Forelimb muscle (tissue), 1 donor: ENCODE measurements at places on chromosomes 6 and 20. TPM values are rescaled to one million over a fixed set of nuclear protein-coding genes. Genes with fewer than 3 reads are reported as not detected.

MLN gene
- polyA plus RNA-seq, result not detected

PNPLA1 gene
- polyA plus RNA-seq, result 0.06 TPM

OPRL1 gene
- 1.1 TPM for polyA plus RNA-seq

TBXT gene
- not detected for polyA plus RNA-seq

RBM12 gene
- 47.4 TPM for polyA plus RNA-seq

PPP1R3G gene
- 1.5 TPM for polyA plus RNA-seq
